ENCODE measurements at places on chromosomes 7 and 10. TPM values are rescaled to one million over a fixed set of nuclear protein-coding genes. Genes with fewer than 3 reads are reported as not detected.

- H3K4me1 ChIP-seq: peaks cover 15% of the 10 kb centered on the region
- H3K27me3 ChIP-seq: no peaks in the 10 kb centered on the region
- no peak overlapping the region for H3K4me3 ChIP-seq
- DNase-seq: no peak
- no peaks in the 10 kb centered on the region for H3K36me3 ChIP-seq
Measured at GRCh38 chr7:104979167-104979841, 34.7 kb upstream of the KMT2E start.

- H3K36me3 ChIP-seq: no peaks in the 10 kb centered on the region
- no peak overlapping the region for H3K4me3 ChIP-seq
- H3K27me3 ChIP-seq: no peaks in the 10 kb centered on the region
- H3K27ac ChIP-seq: no peak overlapping the region
- DNase-seq: no peak
Measured at GRCh38 chr7:145169908-145170307, 334.1 kb upstream of the TPK1 start.

- H3K4me1 ChIP-seq: no peaks in the 10 kb centered on the region
- H3K27me3 ChIP-seq: no peaks in the 10 kb centered on the region
- DNase-seq: no peak
Measured at GRCh38 chr7:78765943-78766729, 687.3 kb downstream of the MAGI2 start.

GRCh38 chr10:29346296-29347001, 57.6 kb downstream of the LYZL1 start:
- H3K27me3 ChIP-seq: no peaks in the 10 kb centered on the region
- no peak for DNase-seq
- no peaks in the 10 kb centered on the region for H3K36me3 ChIP-seq
- no peak overlapping the region for H3K27ac ChIP-seq
- H3K4me1 ChIP-seq: no peaks in the 10 kb centered on the region
- H3K4me3 ChIP-seq: no peak overlapping the region

DNA sequence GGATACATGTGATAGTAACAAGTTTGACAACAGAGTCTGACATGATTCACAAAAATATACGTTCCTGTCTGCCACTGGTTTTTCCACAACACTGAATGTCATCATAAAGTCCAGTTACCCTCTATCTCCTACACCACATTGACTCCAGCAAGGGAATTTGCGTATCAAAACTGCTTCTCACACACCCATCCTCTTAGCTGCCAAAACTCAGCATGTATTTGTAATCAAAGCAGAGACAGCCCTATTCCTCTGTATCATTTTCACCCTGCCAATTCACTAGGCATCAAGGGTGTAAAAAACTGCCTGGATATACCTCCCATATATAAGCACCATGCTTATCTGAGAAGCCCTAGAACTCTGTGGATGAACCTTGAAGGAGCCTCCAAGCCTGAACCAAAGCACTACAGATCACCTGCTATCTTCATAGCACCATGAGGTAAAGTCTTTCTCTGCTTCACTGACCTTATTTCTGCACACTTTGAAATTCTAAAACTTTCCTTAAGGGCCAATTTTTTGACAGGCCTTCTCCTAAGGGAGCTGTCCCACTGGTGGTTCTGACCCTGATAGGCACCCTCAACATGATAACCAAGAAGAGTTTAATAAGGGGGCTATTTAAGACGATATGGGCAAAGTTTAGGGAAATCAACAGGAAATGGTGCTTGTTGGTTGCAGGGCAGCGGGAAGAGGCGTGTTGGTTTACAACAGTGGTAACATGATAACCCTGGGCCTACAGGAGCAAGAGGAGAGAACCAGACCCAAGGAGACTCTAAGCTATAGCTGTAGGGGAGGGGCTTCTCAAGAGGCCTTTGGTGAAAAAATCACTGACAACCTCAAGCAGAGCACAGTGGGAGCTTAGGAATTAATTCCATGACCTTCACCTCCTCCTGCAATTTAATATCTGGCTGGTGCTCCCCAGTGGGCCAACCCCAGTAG, at the start of gene IFIT1B:
Gene IFIT1B (plus strand): TSS at position 352 of the 933 bp plus-strand sequence. CDS start 80 bp downstream, at position 432.
- no peak within 1 kb of the TSS for H3K4me3 ChIP-seq
- no peaks in the 10 kb centered on the region for H3K36me3 ChIP-seq
- H3K4me1 ChIP-seq: no peaks in the 10 kb centered on the region
- H3K27ac ChIP-seq: no peak within 1 kb of the TSS
- no peaks in the 10 kb centered on the region for H3K27me3 ChIP-seq

- H3K27me3 ChIP-seq: no peaks in the 10 kb centered on the region
- DNase-seq: no peak
- no peaks in the 10 kb centered on the region for H3K36me3 ChIP-seq
- H3K27ac ChIP-seq: peak overlapping the region; percentile 99
- H3K4me3 ChIP-seq: peak overlapping the region; percentile 99
- H3K4me1 ChIP-seq: peaks cover 24% of the 10 kb centered on the region
Measured at GRCh38 chr7:112449353-112449752, 907 bp upstream of the IFRD1 start.

GRCh38 chr7:108374899-108375298, 81.3 kb downstream of the NRCAM start:
- H3K4me3 ChIP-seq: no peak overlapping the region
- no peaks in the 10 kb centered on the region for H3K27me3 ChIP-seq
- no peaks in the 10 kb centered on the region for H3K4me1 ChIP-seq
- no peak for DNase-seq
- H3K27ac ChIP-seq: no peak overlapping the region

- no peaks in the 10 kb centered on the region for H3K4me1 ChIP-seq
- H3K4me3 ChIP-seq: no peak overlapping the region
- no peaks in the 10 kb centered on the region for H3K36me3 ChIP-seq
- H3K27ac ChIP-seq: no peak overlapping the region
- DNase-seq: no peak
Measured at GRCh38 chr7:66272321-66272720, 67.2 kb downstream of the TPST1 start.

GRCh38 chr7:157893535-157894044, 556.8 kb downstream of the DNAJB6 start:
- H3K36me3 ChIP-seq: no peaks in the 10 kb centered on the region
- no peak for DNase-seq
- H3K4me3 ChIP-seq: no peak overlapping the region
- H3K27ac ChIP-seq: no peak overlapping the region

DNA sequence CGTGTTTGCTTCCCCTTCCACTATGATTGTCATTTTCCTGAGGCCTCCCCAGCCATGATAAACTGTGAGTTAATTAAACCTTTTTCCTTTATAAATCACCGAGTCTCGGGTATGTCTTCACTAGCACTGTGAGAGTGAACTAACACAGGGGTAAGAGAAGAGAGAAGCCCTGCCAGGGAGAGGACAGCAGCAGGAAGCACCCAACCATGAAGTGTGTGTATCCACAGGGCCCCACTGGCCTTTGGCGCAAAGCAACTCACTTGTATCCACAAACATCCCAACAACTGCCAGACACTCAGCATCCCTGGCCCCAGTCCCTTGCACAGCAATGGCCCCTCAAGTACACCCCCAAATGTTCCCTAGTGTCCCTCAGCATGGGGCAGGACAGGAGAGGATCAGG, 115.1 kb downstream of the MAD1L1 start:
- H3K4me1 ChIP-seq: peaks cover 24% of the 10 kb centered on the region
- H3K27me3 ChIP-seq: no peaks in the 10 kb centered on the region
- H3K36me3 ChIP-seq: no peaks in the 10 kb centered on the region
- no peak overlapping the region for H3K4me3 ChIP-seq
- no peak overlapping the region for H3K27ac ChIP-seq
- DNase-seq: no peak

DNA sequence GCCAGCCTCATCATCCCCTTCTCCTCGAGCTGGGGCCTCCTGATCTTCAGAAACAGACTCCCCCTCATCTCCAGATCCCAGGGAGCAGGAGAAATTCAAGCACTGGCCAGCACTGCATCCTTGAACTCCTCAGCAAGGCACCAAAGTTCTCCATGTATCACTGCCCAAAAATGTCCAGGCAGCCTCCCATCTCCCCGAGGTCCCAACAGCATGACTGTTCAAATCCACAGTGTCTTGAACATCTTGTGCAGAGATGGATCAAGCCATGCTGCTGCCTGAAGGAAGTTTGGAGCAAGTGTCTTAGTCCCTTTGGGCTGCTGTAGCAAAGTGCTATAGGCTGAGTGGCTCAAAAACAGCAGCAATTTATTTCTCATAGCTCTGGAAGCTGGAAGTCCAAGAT, 115.5 kb upstream of the GALNT17 start:
- H3K27ac ChIP-seq: no peak overlapping the region
- no peaks in the 10 kb centered on the region for H3K4me1 ChIP-seq
- no peak overlapping the region for H3K4me3 ChIP-seq
- no peaks in the 10 kb centered on the region for H3K27me3 ChIP-seq
- DNase-seq: no peak

GRCh38 chr7:51121931-51122425, 194.6 kb downstream of the COBL start:
- no peaks in the 10 kb centered on the region for H3K27me3 ChIP-seq
- no peaks in the 10 kb centered on the region for H3K36me3 ChIP-seq
- peaks cover 7% of the 10 kb centered on the region for H3K4me1 ChIP-seq
- no peak overlapping the region for H3K27ac ChIP-seq
- DNase-seq: no peak

DNA sequence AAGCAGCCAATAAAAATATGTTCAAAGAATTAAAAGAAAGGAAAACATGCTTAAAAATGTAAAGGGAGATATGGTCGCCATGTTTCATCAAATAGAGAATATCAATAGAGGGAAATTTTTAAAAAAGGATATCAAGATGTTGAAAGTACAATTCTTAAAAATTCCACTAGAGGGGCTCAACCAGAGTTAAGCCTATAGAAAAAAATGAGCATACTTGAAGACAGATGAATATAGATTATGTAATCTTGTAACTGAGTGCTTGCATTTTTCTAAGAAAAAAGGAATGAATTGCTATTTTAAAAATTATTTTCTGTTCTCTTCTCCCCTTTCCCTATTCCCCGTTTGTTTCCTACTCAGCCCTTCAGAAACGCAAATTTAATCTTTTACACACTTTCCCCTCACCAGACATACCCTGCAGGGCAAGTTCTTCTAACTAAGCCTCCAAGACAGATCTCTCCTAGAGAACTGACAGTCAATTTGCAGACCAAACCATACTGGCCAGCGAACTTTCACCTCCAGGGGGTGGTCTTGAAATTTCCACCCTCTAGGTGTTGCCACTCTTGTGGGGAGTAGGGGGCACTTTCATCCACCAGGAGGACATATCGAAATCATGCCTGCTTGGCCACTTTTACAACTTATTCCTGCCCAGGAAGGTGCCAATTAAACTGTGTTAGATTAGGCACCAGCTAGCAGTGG, 67.7 kb downstream of the NSUN6 start:
- DNase-seq: no peak
- H3K27me3 ChIP-seq: no peaks in the 10 kb centered on the region

DNA sequence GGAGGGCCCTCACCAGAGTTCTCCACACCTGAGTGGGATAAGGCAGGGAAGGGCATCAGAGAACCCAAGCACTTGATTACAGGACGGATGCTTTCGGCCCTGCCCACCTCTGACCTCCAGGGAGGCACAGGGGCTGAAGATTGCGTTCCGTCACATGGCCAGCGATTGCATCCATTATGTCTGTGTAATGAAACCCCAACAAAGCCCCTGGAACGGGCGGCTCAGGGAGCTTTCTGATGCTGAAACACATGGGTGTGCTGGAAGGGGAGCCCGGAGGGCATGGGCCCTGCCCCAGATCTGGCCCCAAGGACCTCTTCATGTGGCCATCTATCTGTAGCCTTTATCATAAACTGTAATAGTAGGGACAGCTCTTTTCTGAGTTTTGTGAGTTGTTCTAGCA, 117.2 kb downstream of the PTPN20 start:
- no peak overlapping the region for H3K4me3 ChIP-seq
- H3K4me1 ChIP-seq: no peaks in the 10 kb centered on the region
- no peaks in the 10 kb centered on the region for H3K27me3 ChIP-seq
- no peak for DNase-seq
- no peak overlapping the region for H3K27ac ChIP-seq
- H3K36me3 ChIP-seq: no peaks in the 10 kb centered on the region

DNA sequence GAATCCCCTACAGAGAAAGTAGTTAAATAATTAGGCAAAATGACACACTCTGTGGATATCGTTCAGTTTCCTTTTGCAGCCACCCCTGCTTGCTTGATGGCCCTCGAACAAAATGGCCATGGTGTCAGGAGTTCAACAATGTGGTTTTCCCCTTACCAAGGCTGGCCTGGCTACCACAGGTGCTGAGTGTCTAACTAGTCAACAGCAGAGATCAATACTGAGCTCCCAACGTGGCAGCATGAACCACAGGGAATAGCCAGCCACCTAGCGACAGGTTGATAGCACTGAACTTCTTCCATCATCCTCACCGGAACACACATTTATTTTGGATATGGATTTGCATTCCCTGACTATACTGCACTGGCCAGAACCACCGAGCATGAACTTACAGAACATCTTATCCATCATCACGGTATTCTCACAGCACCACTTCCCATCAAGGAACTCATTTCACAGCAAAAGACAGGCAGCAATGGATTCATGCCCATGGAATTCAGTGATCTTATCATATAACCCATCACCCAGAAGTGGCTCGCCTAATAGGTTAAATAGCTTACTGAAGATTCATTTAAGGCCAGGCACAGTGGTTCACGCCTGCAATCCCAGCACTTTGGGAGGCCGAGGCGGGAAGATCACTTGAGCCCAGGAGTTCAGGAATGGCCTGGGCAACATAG, 6.3 kb downstream of the C10orf67 start:
- no peak overlapping the region for H3K4me3 ChIP-seq
- no peak for DNase-seq
- H3K36me3 ChIP-seq: no peaks in the 10 kb centered on the region
- H3K27me3 ChIP-seq: no peaks in the 10 kb centered on the region

- H3K27me3 ChIP-seq: no peaks in the 10 kb centered on the region
- no peaks in the 10 kb centered on the region for H3K4me1 ChIP-seq
- H3K36me3 ChIP-seq: no peaks in the 10 kb centered on the region
- H3K27ac ChIP-seq: no peak overlapping the region
- H3K4me3 ChIP-seq: no peak overlapping the region
Measured at GRCh38 chr10:104665174-104665573, 24.1 kb downstream of the SORCS3 start.

DNA sequence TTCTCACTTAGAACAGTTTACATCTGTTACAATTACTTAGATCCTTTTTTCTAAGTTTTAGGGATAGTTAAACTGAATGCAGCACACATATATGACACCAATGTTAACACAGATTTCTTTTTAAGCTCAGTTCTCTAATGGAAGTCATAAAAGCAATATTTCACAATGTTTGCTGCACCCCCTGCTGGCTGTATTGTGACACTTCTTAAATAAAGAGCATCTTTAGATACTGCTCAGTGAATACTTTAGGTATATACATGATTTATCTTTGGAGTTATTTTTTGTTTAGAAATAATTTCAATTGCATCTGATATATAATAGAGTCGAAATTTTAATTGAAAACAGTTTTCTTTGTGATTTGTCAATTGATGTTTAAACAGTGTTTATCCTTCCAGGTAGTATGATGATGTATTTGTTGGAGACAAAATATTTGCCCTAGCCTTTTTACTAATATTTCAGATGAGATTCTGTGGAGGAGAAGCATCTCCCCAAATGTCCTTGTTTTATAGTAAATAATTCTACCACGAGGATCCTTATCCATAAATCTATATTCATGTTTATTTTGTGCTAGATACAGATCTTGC, 174.4 kb downstream of the ST7 start:
- H3K4me1 ChIP-seq: no peaks in the 10 kb centered on the region
- H3K4me3 ChIP-seq: no peak overlapping the region
- DNase-seq: peak; percentile 21
- H3K27ac ChIP-seq: no peak overlapping the region
- H3K36me3 ChIP-seq: peaks cover 4% of the 10 kb centered on the region

- H3K4me3 ChIP-seq: no peak overlapping the region
- no peaks in the 10 kb centered on the region for H3K4me1 ChIP-seq
- no peak for DNase-seq
- H3K36me3 ChIP-seq: no peaks in the 10 kb centered on the region
Measured at GRCh38 chr10:27470885-27471284, 33.2 kb upstream of the RAB18 start.

Gene STOX1
- total RNA-seq: 0.29 TPM

Gene ANKRD1
- total RNA-seq: not detected

Gene CACNA2D1
- not detected for total RNA-seq

Gene BEND7
- not detected for total RNA-seq

Gene SAP25
- total RNA-seq: 13.9 TPM

Gene GPR158
- total RNA-seq: not detected

Data from CD8-positive, alpha-beta memory T cell (primary cell).